ENCODE measurements at places on chromosomes 7 and 10.
A peak's percentile ranks its signal among the peaks of the same experiment; 100 is the strongest.

- peak; percentile 55 for DNase-seq
Observed at GRCh38 chr10:91632671-91633550, at the start of gene PPP1R3C. TSS of gene PPP1R3C (minus strand) at chr10:91633071. CDS start at chr10:91632969, 102 bp downstream.

- DNase-seq, result no peak
Observed at GRCh38 chr7:121449329-121449728, 53.2 kb upstream of the FAM3C start.

GRCh38 chr7:43274752-43275151, 162.3 kb downstream of the HECW1 start:
- no peak for DNase-seq

- peak; percentile 21 for DNase-seq
Observed at GRCh38 chr10:79068203-79068561, 584 bp upstream of the ZMIZ1 start.

GRCh38 chr10:132396494-132397035, 435 bp upstream of the PWWP2B start:
- peak; percentile 14 for DNase-seq

DNA sequence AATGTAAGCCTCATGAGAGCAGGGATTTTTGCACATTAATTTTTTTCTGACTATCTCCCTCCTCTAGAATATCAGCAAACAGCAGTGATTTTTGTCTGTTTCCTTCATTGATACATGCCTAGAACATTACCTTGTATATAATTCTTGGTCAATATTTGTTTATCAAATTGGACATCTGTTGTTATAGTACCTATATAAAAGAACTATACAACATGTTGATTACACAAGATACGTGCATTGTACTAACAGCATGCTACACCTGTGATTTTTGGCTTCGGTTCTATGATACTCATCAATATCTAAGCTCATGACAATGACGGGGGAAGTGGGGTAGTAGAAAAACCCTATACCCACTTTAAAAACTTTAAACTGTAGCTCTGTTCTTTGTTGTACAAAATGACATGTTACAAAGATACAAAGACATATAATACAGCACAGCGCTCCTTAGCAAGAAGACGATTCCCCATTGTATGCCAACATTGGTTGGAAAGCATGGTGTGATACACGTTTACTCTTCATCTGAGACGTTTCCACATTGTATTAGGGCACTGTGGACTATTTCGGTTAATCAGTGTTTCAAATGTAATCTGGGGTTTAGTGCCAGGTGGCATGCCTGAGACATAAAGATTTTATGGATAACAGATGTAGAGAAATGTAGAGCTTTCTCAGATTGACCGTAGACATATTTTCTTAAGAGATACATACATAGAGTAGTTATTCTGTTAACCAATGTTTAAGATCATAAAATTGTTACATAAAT, 70.5 kb upstream of the FOXP2 start:
- DNase-seq, result no peak

DNA sequence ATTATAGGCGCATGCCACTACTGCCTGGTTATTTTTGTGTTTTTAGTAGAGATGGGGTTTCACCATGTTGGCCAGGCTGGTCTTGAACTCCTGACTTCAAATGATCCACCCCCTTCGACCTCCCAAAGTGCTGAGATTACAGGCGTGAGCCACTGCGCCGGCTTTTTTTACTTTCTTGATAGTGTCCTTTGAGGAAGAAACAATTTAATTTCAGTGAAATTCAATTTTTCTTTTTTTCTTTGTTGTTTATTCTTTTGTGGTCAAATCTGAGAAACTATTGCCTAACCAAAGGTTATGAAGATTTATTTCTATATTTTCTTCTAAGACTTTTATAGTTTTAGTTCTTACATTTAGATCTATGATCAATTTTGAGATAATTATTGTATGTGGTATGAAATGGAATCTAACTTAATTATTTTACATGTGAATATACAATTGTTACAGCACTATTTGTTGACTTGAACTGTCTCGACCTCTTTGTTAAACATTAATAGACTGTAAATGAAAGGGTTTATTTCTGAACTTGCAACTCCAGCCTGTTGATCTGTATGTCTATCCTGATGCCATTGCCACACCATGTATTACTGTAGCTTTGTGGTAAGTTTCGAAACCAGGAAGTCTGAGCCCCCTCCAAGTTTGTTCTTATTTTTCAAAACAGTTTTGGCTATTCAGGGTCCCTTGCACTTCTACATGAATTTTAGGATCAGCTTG, 19.8 kb upstream of the RASSF4 start:
- DNase-seq, result no peak

- DNase-seq, result no peak
Observed at GRCh38 chr10:1551636-1552338, 185.5 kb downstream of the ADARB2 start.

GRCh38 chr10:99431190-99431760, 851 bp upstream of the GOT1 start:
- DNase-seq, result peak; percentile 61

- no peak for DNase-seq
Observed at GRCh38 chr7:34849163-34849960, 187.9 kb downstream of the DPY19L1 start.

DNA sequence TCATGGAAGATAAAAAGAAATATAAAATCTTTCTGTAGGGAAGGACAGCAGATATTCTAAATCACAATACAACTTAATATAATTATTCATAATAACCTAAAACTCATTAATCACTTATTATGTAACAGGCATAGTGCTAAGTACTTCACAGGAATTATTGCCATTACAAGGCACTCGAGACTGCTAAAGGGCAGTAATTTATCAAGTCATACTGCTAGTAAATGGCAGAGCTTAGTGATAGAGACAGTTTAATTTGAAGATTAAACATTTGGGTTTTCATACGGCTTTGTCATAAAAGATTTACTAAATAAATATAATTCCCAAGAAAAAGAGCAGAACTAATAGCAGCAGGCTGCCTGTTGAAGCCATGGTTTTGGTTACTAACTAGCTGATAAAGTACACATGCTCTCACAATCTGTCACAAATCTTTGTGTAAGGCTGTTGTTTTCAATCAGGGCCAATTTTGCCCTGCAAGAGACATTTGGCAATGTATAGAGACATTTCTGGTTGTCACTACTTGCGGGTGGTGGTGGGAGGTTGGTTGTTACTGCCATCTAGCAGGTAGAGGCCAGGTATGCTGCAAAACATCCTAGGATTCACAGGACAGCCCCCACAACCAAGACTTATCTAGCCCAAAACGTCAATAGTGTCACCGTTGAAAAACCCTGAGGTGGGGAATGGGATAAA, 233.3 kb upstream of the CACNA2D1 start:
- no peak for DNase-seq

DNA sequence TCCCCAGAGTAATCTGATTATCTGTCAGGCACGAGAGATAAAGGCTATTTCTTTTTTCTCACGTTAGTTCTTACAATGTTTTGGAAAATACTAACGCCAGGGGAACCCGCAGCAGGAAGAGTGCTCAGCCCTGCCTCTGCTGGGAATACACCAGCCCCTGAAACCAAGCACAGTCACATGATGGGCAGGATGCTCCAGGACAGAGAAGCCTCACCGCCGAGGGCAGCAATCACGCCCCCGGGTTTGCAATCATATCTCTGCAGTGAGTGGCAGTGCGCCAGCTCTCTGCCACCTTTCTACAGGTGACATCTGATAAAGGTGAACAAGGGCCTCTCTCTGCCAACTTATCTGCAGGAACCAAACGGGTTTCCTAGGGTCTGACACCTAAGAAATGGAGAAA, 39.8 kb downstream of the BRI3 start:
- no peak for DNase-seq

DNA sequence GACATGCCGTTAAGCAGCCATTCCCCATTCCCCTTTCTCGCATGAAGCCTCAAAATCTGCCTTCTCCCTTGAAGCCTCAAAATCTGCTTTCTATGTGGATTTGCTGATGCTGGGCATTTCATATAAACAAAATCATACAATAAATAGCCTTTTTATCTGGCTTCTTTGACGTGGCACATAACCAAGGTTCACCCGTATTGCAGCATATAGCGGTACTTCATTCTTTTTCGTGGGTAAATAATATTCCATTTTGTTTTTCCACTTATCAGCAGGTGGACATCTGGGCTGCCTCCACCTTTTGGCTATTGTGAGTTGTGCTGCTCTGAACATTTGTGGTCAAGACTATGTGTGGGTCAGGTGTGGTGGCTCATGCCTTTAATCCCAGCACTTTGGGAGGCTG, 57.0 kb downstream of the BRI3 start:
- no peak for DNase-seq

DNA sequence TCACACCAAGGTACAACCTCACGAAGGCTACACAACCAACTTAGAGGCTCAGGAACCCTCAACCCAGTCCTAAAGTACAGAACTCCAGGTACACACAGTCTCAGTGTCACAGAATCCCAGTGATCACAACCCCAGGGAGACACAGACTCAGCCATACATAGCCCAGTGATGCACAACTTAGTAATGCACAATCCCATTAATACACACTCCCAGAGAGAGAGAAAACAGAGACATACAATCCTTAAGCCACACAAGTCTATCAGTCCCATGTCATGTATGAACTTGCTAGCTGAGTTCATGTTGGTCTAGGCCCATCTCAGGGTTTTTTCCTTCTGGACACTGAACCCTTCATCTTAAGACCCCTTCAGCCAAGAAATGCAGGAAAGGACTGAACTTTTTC, 4.6 kb downstream of the KCNIP2 start:
- no peak for DNase-seq

DNA sequence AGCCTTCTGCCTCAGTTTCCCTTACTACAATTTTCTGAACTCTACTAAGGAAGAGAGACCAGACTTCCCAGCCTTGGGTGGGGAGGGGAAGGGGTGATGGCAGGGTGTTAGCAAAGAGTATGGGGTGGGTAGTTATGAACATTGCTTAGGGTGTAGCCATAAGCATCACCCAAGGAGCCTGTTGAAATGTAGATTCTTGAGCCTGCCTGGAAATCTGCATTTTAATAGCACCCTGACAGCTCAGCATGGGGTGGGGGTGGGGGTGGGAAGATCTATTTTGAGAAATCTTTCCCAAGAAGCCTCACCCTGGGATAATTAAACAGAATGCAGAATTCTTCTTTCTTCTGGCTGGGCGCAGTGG, 164.8 kb downstream of the NRF1 start:
- no peak for DNase-seq

DNA sequence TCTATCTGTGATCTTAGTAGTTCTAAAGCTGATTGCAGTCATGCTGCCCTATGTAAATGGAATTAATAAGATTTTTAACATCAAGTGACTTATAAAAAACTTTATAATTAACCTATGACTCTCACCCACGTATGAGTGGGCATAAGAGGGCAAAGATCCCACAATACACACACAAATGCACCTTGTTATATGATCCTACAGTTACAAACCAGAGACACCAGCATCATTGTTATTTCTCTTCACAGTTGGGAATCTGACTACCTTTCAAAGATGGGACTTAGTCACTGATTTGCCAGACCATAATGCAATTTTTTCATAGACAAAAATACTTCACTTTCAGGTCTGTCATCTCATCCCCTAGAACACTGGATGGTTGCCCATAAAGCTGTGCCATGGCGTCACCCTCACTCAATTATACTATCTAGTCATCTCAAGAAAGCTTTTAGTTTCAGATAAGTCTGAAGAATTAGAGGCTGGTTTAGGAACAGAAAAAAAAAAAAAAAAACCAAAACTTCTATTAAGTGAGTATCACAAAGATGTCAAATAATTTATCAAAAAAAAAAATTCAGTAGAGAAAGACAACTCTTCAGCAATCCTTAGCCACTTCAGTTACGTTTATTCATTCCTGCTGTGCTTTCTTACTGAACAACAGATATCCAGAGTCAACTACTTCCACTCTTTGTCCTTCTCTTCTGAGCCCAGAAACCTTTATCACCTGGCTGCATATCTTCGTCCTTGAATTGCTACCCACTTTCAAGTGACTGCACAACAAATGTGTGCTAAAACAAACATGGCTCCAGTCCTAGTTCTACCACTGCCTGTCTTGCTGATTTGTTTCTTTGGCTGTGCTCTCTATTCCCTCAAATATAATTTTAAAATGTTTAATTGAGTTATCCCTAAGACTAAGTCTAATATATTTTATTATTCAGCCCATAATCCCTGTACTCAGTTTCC, 175.0 kb upstream of the CHRM2 start:
- no peak for DNase-seq

DNA sequence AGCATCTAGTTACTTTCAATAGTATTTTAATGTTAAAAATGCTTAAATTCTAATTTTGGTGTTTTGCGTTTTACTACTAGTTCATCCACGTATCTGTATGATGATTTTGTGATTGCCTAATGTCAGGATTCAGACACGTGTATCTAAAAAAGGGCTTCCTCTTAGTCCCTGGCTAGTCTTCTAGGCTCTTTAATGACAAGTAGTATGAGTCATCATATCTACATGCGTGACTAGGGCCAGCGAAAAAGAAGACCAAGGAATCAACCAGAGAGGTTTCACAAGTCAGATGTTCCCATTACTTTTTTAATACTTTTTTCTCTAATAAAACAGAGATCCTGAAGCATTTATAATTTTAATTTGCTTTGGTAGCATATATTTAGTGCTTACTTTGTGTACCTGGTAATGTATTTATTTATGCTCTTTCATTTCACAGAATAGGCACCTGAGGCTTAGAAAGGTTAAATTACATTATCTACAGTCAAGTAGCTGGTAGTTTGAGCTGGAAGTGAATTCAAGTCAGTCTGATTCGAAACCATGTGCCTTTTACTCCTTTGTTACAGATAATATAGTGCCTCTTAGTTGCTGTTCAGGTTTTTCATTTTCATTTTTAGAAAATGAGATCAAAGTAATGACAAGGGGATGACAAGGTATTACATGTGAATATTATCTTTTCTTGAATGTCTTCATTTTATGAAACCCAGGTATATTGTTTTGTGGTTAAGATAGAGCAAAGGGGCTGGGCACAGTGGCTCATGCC, 140.3 kb downstream of the FOXP2 start:
- DNase-seq, result no peak

GRCh38 chr10:79320820-79321493, 26.3 kb upstream of the PPIF start:
- peak; percentile 36 for DNase-seq

- no peak for DNase-seq
Observed at GRCh38 chr7:28937103-28937502, 21.0 kb downstream of the TRIL start.

DNA sequence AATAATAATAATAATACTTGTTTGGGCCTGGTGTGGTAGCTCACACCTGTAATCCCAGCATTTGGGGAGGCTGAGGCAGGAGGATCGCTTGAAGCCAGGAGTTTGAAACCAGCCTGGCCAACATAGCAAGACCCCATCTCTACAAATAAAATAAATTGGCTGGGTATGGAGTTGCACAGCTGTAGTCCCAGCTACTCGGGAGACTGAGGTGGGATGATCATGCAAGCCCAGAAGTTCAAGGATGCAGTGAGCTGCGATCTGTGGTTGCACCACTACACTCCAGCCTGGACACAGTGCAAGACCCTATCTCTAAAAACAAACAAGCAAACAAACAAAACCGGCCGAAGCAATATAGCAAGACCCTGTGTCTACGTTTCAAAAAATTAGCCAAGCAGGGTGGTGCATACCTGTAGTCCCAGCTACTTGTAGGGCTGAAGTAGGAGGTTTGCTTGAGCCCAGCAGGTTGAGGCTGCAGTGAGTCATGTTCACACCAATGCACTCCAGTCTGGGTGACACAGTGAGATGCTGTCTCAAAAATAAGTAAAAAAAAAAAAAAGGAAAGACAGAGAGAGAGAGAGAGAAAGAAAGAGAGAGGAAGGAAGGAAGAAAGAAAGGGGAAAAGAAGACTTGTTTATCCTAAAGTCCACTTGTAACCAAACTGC, 85.6 kb upstream of the KDM7A start:
- no peak for DNase-seq

- DNase-seq, result peak; percentile 6
Observed at GRCh38 chr10:52216852-52217251, 97.2 kb upstream of the DKK1 start.

- no peak for DNase-seq
Observed at GRCh38 chr7:154426778-154427177, 374.6 kb downstream of the DPP6 start.

All from hematopoietic multipotent progenitor cell treated with erythropoietin and hydrocortisone succinate and interleukin-3 and kit ligand, for 8 days (in vitro differentiated cells).